ENCODE measurements at places on chromosomes 2 and 18.
A peak's percentile ranks its signal among the peaks of the same experiment; 100 is the strongest.

DNA sequence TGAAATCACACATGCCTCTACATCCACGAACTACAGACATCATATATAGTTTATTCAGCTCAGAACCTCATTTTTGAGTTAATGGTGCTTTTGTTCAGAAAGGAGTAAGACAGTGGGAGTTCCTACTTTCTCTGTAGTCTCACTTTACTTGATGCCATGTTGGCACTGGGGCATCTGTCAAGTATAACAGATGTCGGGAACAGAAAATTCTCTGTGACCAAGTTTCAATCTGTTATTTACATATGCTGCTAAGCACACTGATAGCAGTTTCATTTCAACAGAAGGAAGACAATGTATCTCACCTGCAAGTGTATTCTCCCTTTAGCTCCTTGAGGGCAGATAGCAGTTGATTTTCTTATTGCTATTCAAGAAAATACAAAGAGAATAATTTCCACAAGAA, 774.1 kb downstream of the METTL4 start:
- DNase-seq = no peak

- no peak for DNase-seq
These were observed 23.6 kb upstream of the ZNF512 start for GRCh38 chr2:27559228-27559627.

GRCh38 chr2:233422050-233422639, 67.9 kb downstream of the DGKD start:
- peak; percentile 80 for DNase-seq

GRCh38 chr2:43452318-43452731, 143.5 kb downstream of the THADA start:
- DNase-seq = no peak

DNA sequence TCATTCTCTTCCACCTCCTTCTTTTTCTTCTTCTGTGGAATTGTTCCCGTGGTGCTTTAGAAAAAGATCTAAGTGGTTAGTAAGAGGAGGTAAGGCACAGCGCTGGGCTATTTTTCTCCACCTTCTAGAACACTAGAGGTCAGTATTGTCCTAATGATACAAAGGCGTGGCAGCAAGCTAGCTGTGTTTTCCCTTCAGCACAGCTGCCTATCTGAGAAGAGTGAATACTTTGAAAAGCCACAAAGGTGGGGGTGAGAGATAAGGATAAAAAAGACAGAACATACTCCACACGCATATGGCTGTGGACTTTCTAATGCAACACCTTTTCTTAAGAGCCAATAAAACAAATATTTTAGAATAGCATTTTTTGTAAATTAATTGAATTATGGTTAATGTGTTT, 2.1 kb downstream of the CNTNAP5 start:
- peak; percentile 42 for DNase-seq

DNA sequence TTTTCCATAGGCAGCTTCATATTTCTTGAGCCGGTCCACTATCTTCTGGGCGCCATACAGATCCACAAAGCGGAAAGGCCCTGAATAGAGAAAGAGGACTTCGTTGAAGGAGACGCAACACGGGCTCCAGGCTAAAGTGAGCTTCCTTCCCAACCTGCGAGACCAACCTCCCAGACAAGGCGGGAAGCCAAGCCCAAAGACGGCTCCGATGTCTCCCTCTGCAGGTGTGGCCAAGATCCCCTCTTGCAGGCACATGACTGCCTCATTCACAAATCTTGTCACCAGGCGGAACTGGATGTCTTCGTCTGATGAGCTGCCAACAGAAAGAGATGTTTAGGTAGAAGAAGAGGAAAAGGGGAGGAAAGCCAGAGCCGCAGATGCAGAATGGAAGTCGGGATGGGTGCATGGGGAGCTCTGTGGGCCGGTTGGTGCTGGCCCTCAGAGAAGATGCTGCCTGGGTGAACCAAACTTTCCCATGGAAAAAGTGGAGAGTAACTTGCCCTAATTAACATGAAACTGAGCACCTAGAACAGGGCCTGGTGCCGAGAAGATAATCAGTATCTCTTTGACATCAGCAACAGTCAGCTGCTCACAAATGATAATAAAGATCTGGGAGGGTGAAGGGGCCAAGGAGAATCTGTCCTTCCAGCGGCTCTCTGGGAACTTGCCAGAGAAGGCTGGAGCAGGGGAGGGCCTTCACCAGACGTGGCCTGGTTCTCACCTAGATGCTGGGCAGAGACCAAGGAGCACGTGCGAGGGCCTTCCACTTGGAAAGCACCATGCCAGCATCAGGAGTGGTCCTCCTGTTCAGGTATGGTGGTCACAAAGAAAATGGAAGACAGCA, 18.6 kb downstream of the GAREM2 start:
- DNase-seq = no peak

- DNase-seq = no peak
These were observed 3.5 kb downstream of the TRIB2 start for GRCh38 chr2:12720278-12720620.

GRCh38 chr2:121647396-121647795, 1.9 kb downstream of the CLASP1 start:
- DNase-seq = no peak

- DNase-seq = peak; percentile 60
These were observed 128.0 kb upstream of the GYPC start for GRCh38 chr2:126527836-126528490.

GRCh38 chr2:229586746-229587705, 127.3 kb downstream of the DNER start:
- DNase-seq = peak; percentile 38

Measured in activated CD4-positive, alpha-beta T cell treated with anti-CD3 and anti-CD28 coated beads, Interleukin-2, Interleukin-6, amounts not matched to agents 100 ng/mL and 50 ng/mL, durations not matched to agents 16 hours and 8 hours (primary cell).